Omental fat pad (tissue), 4 donors: ENCODE measurements at places on chromosomes 12 and 14.

DNA sequence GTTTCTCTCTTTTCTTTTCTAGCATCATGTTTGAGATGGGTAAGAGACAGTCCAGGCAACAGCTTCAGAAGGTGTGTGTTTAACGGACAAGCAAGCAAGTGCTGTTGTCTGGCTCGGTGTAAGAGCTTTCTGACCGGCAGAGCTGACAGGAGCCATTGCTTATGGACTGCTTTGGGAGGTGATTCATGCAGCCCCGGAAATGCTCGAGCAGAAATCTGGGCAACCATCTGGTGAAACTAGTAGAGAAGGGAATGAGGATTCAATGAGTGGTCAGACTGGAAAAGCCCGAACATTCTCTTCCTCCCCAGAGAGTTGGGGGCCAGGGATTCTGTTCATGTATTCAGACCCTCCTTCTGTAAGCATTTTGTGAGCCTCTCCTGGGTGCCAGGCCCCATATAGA lies 24.4 kb downstream of the TUNAR start:
- DNase-seq: no peak

GRCh38 chr14:93008381-93008780 lies 85.4 kb downstream of the CHGA start:
- DNase-seq: no peak

- no peak for DNase-seq
Observed at GRCh38 chr12:6386491-6386890, 2.5 kb downstream of the LTBR start.

DNA sequence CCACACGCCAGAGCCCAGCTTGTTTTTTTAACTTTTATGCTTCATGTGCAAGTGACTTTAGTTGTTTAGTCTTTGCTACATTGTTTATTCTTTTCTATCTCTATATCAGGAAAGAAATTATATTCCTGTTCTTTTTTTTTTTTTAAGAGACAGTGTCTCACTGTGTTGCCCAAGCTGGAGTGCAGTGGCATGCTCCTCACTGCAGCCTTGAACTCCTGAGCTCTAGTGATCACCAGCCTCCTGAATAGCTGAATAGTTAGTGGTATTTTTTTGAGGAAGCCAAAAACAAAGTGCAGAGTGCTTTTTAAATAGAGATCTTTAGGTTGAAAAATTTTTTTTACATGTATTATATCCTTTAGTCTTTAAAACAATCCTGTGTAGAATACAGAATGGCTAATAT lies 58.2 kb downstream of the ETNK1 start:
- no peak for DNase-seq

DNA sequence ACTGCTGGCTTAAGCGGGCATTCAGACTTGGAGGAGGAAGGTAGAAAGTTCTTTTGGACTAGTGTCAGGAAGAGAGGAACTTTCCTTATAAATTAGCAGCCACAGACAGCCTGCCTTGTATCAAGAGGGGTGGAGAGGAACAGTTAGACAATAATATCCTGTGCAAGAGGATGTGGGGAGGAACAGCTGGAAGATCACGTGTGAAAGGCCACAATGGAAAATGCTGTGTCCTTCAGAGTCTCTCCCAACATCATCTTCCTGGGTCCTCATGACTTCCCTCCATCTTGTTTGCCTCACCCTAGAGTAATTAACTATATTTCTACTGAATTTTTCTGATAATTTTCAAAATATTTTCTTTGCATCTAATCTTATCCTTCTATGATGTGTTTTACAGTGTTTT lies 117.4 kb downstream of the MGAT4C start:
- no peak for DNase-seq

DNA sequence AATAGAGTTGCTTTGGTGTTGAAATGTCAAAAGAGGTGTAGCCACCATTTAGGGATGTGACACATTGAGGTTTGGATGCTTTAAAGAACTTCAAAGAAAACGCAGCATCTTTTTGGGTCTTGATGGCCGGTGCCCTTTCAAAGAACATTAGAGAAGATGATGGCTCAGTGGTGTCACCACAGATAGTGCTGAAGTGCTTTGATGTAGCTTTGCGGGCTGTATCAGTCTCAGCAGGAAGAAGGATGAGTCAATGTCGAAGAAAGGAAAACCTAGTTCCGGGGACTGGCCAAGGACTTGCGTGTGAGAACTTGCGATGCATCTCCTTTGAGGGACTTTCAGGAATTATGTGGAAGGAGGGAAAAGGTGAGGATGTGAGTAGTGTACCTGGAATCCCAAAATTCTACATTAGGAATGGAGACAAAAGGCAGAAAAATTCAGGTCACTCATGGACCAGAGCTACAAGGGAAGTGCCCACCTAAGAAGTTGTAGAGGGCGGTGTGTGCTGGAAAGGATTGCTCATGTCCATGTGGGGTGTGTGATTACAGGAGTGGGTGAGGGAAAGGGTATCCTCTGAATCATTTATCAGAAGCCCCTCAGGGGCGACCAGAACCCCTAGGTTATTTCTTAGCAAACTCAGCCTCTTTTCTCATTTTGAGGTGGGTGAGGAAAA lies 39.7 kb upstream of the GZMB start:
- DNase-seq: no peak

GRCh38 chr12:20716037-20716436 lies 20.9 kb downstream of the SLCO1C1 start:
- no peak for DNase-seq

DNA sequence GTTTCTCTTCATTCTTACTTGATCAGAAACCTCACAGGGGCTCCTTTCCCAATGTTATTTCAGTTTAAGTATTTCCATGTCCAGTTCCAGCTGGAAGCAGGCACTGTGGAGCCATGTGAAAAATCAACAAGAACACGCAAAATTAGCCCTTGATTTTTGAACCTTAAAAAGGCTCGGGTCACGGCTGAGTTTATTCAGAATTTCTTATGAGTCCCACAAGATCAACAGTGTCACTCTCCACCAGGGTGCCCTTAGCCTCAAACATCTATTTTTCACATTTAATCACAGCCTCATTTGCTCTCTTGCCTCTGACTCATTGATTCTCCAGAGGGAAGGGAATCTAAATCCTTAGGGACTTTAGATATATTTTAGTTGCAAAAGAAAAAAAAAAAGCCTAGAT lies 157.7 kb upstream of the AVPR1A start:
- no peak for DNase-seq

DNA sequence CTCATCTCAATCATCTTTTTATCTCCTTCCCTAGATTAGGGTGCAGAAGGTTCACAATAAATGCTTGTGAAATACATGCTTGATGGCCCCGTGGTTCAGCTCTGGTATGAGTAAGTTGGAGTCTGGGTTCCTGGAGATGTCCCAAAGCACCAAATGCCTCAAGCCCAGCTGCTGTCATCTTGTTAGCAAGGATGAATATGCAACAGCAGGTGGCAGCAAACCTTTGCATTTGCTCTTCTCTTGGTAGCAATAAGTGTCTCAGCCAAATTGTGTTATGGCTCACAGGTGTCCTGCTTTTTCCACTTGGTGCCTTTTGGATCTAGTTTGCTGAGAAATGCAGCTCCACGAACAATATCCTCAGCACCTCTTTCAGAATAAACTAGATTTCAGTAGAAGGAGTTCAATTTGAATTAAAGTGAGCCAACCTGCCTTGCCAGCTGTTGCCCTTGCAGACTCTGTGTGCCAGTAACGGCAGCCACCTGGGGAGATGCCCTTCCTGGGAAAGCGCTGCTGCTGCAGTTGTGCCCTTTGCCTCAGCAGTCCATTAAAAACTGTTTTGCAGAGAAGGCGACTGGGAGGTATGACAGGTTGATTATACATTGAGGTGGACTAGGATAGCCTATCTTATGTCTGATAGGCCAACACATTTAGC lies 417.3 kb downstream of the SNAPC1 start:
- no peak for DNase-seq

- DNase-seq: no peak
Observed at GRCh38 chr14:105416671-105417070, 3.0 kb upstream of the MTA1 start.

GRCh38 chr12:24625103-24625502 lies 323.8 kb downstream of the BCAT1 start:
- DNase-seq: no peak

- DNase-seq: no peak
Observed at GRCh38 chr14:98912655-98913054, 359.3 kb downstream of the BCL11B start.
